ENCODE measurements at places on chromosomes 7 and 10.

- no peak for DNase-seq
These were observed 99.9 kb upstream of the CHST15 start for GRCh38 chr10:124193309-124193696.

DNA sequence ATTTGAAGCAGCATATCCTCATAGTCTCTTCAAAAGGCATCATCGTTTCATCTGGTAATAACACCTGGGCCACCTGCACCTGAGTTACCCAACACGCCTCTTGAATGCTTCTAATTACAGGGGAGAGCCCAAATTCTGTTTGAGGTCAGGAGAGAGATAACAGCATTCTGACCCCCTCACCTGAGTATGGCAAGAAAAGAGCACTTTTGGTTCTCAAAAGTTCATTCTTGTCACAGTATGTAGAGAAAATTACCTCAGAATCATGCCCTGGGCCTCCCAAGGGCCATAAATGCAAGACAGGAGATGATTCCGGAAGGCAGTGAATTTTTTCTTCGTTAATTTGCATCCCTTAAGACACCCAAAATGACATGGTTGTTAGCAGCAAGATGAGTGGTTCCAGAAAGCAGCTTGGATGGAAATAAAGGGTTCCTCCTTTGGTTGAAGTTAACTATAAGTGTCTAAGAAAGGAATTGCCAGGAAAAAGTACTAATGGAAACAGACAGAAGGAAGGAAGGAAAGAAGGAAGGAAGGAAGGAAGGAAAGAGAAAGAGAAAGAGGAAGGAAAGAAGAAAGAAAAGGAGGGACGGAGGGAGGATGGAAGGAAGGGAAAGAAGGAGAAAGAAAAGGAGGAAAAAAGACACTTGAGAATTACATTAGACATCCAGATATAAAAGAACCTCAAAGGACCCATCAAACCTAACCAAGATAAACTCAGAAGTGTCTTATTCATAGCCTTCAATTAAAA lies 228.4 kb upstream of the RHOBTB1 start:
- no peak for DNase-seq

GRCh38 chr7:117698018-117698417 lies 175.2 kb downstream of the CTTNBP2 start:
- no peak for DNase-seq

DNA sequence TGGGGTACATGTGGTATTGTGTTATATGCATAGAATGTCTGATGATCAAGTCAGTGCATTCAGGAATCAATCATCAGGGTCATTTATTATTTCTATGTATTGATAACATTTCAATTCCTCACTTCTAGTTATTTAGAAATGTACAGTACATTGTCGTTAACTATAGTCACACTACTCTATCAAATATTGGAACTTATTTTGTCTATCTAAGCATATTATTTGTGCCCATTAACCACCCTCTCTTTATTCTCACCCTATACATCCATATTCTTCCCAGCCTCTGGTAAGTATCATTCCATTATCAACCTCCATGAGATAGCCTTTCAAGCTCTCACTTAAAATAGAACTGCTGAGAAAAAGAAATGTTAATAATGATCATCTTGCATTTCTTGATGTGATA lies 596.5 kb upstream of the POT1 start:
- no peak for DNase-seq

DNA sequence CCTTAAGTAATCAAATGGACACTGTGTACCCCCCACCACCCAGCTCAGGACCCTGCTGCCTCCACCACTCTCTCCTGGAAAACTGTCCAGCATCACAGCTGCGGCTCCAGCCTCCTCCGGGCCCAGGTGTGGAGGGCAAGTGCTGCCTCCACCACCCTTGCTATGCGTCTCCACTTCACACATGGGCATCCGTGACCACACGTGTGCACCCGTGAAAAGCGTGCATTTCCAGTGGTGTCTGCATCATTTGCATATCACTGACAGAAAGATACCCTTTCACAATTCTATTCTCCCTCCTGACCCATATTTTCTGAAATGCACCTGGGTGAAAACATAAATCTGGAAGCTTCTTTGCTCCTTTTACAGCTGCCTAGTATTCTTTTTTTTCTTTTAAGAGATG lies 89.7 kb upstream of the PDGFA start:
- DNase-seq: no peak

DNA sequence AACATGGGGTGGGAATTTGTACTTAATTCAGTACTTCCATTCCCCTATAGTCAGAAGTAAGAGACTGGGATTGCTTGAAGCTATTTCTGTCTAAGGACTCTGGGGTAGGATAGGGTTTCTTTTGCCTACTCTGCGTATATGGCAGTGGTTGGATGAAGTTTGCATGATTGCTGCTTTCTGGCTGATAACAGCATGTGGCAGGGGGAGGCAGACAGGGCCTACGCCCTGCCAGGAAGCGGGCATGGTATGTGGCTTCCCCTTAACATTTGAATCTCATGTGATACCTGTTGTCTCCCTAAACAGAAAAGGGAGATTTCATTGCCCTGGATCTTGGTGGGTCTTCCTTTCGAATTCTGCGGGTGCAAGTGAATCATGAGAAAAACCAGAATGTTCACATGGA lies 57.1 kb downstream of the TACR2 start:
- DNase-seq: peak; percentile 88

- DNase-seq: no peak
These were observed 96.2 kb upstream of the FGFR2 start for GRCh38 chr10:121694327-121694965.

DNA sequence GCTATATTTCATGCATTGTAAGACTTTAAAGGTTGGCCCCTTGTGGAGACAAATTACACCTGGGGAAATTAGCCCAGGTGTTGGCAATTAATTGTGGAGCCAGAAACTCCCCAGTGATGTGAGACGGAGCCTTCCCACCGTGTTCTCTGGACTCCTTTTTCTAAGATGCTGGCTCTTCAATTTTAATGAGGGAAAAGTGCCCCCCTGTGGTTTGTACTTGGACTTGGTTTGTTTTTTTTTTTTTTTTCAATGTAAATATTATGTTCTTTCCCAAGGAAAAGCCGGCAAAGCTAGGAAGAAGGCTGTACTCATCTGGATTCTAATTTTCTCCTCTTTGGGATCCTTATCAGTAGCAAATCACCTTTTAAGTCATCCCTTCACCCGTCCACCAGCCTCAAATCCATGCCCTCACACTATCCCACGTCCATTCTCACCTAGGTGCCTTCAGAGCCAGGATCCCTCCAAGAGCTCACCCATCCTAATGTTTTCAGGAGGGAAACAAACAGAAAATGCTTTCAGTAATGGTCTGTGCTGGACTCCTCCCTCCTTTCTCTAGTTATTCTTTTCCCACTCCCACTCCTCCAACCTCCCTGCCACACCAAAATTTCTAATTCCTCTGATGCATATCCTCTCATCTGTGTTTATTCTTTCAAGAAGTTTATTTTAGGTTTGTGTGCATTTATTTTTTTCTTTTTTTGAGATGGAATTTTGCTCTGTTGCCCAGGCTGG lies 20.4 kb upstream of the ST8SIA6 start:
- DNase-seq: peak; percentile 79

DNA sequence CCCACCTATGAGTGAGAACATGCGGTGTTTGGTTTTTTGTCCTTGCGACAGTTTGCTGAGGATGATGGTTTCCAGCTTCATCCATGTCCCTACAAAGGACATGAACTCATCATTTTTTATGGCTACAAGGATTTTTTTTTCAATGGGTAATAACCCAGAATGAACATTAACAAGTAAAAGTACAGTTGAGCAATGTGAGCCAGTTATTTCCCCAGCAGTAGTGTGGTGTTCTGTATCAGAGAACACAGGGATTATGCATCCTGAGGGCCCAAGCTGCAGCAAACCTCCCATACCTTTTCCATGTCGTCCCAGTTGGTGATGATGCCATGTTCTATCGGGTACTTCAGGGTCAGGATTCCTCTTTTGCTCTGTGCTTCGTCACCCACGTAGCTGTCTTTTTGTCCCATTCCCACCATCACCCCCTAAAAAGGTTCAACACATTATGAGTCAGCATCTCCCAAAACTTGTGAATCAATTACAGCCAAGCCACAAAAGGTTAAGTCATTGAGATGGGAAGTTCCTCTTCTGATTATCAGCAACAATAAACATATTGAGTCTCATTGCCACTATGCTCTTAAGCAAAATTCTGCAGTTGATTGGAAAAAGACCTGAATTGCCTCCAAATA lies 5.5 kb downstream of the ACTA2 start:
- DNase-seq: no peak

- no peak for DNase-seq
These were observed 43.8 kb upstream of the ICA1 start for GRCh38 chr7:8305625-8306388.

GRCh38 chr10:69179089-69179742 lies 818 bp upstream of the SUPV3L1 start:
- DNase-seq: no peak

GRCh38 chr7:81110673-81111072 lies 191.8 kb upstream of the SEMA3C start:
- DNase-seq: no peak

DNA sequence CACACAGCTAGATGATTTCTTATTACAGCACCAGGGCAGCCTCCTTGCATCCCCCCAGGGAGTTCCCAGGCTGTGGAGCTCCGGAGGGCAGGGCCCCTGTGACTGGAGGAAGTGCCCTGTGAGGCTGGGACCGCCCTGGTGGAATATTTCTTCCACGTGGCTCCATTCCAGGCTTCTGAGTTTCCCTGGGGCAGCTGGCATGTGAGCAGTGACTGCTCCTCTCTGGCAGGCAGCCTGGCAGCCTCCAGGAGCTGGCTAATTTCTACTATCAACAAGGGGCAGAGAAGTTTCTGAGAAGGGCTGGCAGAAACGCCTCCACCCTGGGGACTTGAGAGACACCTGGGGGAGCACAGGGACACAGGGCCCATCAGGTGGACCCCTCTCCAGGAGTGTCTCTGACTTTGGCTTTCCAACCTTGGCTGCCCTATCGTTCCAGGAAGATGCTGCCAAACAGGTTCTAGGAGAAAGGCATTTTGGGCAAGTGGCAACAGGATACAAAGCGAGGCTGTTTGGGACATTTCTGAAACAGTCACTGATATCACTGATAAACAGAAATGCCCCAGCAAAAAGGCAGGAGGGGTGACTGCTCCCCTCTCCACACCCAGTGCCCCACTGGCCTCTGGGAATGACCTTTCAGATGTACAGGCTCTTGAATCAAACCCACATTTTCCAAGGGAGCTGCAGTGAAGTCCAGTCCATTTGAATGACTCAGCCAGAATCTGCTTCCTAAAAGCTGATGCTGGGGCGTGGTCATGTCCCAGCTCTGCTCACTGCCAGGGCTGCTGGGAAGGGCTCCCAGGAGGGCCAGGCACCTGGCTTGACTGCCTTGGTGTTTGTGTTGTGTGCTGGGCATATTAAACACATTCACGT lies 16.1 kb downstream of the MYOF start:
- no peak for DNase-seq

DNA sequence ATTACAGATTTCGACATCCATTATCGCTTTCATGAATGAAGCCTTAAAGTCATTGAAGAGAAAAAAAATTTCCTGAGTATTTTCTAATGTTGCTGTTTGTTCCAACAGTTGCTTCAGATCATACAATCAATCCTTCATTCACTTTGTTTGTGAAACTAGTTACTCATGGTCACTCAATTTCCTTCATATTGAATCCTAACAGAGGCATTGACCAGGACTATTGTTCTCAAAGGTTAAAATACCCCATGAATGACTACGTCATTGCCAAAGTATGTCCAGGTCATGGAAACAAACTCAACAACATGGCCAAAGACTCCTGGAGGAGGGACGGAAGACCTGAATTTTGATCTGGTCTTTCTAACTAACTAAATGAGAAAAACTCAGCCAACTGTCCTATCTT lies 54.0 kb upstream of the ABCB5 start:
- no peak for DNase-seq

- DNase-seq: no peak
These were observed 324.9 kb downstream of the PARD3 start for GRCh38 chr10:34489973-34490745.

- DNase-seq: no peak
These were observed 193.8 kb downstream of the IMMP2L start for GRCh38 chr7:111368381-111369065.

GRCh38 chr10:788796-789748 lies 99.6 kb upstream of the DIP2C start:
- peak; percentile 68 for DNase-seq
